ENCODE measurements at places on chromosomes 7 and 10.

DNA sequence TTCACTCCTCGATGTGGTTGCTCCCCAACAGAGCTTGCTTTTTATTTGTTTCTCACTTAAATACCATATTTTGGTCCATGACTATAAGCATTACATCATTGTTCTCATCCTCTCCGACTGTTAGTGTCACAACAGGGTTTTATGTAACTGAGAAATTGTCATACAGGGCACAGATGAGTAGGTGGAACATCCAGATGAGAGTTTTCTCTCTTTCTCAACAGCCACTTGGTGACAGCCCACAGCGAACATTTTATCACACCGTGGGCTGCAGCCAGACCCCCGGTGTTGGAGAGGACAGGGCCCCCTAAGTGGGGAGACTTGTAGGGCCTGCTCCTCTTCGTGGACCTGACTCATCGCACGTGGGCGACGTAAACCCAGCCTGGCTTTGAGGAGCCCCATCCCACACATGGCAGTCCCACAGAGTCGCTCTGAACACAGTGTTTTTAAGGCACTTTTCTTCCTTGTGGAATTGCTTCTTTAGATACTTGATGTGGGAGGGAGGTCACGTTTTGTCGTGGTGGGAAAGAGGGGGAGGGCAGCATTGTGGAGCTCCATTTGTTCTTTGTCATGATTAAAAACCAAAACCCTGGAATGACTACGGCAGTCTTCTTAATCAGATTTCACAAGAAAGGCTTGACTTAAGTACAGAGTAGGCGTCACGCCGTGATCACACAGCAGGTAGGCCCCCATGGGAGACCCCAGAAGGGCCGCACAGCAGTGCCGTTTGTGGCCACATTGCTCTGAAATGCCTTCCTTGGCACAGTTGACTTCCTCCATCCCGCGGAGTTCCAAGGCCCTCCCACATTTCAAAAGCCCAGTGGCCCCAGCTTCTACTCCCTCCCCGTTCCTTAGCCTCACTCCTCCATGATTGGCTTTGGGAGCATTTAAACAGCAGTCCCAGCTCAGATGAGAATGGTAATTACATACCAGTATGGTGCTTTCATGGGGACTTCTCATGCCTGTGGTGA lies 220.6 kb downstream of the CCDC3 start:
- no peak for DNase-seq

DNA sequence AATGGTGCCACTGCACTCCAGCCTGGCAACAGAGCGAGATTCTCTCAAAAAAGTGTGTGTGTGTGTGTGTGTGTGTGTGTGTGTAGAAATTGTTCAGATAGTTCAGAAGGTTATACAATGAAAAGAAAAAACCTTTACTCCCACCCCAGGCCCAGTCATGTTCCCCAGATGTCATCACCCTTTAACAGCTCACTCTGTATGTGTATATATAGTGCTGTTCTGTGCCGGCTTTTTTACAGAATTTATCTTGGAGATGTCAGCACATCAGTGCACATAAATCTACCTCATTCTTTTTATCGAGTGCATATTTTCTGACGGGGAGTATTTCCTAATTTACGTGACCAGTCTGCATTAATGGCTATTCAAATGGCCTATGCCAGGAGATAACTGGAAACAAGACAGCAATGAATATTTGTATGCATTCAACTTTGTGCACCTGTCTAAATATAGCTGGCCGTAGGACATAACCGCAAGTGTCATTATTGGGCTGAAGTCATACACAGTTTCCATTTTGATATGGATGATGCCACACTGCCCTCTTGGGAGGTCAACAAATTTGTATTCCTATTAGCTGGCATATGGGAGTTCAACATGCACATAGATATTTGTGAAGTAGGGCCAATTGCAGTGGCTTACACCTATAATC lies 11.7 kb downstream of the NIPSNAP2 start:
- DNase-seq = no peak

DNA sequence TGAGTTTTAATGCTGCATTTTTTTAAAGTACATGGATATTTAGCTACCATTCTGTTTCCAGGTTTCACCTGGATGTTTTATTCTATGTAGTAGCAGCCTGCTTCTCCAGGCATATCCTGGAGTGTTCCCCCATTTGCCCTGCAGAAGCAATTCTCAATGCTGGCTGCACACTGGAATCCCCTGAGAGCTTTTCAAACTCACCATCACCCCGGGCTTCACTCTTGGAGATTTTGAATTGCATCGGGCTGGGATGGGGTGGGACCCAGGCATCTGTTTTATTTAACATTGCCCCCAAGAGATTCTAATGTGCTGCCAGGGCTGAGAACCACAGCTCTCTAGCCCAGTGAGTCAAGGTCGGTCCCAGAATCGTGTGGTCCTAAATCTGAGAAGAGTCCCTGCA lies 113.2 kb upstream of the MACROH2A2 start:
- DNase-seq = no peak

GRCh38 chr10:132962623-132963429 lies 20.5 kb upstream of the CFAP46 start:
- DNase-seq = no peak

DNA sequence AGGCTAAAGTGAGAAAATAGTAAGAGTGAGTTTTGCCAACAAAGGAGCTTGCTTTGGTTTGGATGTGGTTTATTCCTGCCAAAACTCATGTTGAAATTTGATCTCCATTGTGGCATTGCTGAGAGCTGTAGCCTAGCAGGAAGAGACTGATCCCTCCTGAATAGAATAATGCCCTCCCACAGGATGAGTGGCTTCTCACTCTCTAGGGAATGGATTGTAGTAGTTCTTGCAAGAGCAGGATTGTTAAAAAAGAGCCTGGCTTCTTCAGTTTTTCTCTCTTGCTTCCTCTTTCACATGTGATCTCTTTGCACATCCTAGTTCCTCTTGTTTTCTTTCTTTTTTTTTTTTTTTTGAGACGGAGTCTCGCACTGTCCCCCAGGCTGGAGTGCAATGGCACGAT lies 34.4 kb downstream of the ASAH2 start:
- DNase-seq = no peak

GRCh38 chr10:101139421-101139911 lies 8.4 kb downstream of the TLX1 start:
- DNase-seq = no peak

GRCh38 chr7:42180806-42181205 lies 56.2 kb downstream of the GLI3 start:
- DNase-seq = no peak

- DNase-seq = no peak
These were observed 27.1 kb downstream of the KLF6 start for GRCh38 chr10:3757638-3758490.

GRCh38 chr7:105872491-105872890 lies 3.9 kb downstream of the ATXN7L1 start:
- no peak for DNase-seq

DNA sequence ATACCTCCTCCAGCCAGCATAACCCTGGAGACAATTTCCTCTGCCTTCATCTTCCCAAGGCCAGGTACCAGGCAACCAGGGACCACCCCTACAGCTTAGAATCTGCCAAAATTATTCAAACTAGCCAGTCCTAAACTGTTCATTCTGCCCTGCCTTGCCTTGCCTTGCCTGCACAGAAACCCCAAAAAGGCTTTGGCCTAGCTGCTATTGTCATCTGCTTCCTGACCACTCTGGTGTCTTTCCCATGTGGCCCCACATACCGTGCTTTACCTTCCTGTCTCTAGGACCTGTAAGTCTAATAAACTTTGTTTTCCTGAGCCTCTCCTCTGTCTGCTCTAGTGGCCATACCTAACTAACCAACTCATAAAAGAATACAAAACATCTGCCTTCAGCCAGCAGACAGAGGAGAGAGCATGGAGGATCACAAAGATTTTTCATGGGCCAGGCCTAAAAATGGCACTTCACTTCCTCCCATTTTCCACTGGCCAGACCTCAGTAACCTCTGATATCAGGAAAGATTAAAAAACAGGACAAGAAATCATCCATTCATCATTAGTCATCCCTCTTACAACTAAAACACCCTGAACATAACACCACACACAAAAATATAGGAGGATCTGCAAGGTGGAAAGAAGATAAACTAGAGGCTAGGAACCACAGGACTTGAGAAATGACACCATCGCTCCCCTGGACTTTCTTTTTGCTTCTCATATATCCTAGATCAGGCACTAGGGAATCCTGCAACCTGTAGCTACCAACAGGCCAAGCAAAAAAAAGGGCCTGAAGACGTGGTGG lies 51.5 kb downstream of the IMMP2L start:
- no peak for DNase-seq
